NCI-H1105 treated with DMSO at 0.1 percent for 48 hours (cell line): ENCODE measurements at places on chromosomes 11 and 22.

- no peak for DNase-seq
Observed at GRCh38 chr11:67033661-67034166, 10.8 kb downstream of the SYT12 start.

DNA sequence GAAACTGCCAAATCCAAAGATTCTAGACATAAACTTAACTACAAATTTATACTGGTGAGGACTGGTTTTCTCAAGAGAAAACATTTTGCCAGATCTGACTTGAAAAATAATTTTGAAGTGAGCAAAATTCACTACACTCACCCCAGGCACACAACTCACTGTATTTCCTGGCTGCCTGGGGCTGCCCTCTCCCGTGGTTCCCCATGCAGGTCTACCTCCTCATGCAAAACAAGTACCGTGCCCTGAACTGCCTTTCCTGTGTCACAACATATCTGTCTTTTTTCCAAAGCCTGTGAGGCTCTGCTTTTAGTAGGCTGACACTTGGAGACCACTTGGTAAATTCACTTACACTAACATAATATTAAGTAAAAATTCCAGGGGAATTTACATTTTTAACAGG is 76.4 kb downstream of the LIF start:
- no peak for DNase-seq

DNA sequence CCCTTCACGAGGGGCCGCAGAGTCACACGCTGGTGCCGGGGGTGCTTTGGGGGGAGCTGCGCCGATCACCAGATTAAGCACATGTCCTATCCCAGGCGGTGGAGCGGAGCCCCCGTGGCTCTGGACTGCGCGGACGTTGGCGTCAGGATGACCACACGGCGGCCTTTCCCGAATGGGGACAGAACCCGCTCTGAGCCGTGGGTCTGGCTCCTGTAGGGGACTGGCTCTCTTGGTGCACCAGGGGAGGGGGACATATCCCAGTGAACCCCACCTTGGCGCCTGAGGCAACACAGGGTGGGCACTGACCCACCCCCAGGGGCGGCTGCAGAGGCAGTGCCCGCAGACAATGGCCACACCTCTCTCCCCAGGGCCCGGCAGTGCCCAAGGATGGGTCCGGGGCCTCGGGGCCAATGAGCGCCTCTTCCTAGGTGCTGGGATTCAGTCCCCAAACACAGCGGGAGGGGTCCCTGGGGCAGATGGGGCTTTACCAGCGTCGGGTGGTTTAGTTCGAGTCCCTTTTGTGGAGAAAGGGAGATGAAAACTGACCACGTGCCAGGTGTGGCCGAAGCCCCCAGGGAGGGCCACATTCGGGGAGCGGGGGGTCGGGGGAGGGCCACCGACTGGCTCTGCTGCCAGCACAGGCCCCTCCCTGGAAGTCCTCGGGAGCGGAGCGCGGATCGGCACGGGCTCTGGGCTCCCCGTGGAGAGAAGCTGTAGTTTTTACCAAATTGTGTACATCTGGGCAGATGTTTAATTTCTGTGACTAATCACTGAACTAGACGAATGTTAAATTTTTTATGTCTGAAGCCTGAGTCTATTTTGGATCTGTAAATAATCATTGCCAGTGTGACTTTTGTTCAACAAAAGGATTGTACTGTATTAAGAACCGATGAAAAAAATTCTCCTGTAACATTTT is 58.9 kb downstream of the GRAMD4 start:
- no peak for DNase-seq

GRCh38 chr11:1751531-1751921 is 1.1 kb upstream of the IFITM10 start:
- DNase-seq = no peak

DNA sequence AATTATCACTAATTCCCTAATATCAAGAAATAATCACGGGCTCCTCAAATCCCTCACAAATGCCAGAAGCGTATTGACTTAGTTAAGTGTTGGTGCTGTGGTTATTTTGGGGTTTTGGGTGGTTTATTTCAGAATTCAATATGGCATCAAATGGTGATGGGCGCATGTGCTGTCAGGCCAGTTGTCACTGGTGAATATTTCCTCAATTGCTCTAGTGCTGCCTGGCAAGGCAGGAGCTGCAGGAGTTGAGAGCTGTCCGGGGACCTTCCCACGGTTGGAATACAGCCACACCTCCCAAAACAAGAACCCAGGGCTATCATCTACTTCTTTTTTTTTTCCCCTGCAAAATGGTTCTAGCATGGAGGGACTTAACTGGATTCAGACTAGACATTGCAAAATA is 10.3 kb downstream of the IGLL5 start:
- no peak for DNase-seq

- no peak for DNase-seq
Observed at GRCh38 chr11:2870460-2870859, 15.1 kb downstream of the CDKN1C start.

DNA sequence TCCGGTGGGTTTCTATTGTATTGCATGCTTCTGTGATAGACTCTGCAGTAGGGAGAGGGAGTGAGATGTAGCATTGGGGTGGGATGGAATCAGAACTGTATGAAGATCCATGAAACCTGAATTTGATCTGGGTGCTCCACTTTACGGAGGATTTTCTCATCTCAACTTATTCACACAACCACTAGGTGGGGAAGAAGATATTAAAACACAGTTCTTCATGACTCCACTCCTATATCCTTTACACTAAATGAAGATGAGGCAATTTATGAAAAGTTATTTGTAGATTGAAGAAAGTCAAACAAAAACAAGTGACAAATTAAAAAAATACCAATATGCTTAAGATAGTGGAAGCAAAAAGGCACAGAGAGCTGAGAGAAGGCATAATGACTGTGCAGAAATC is 92.6 kb upstream of the PDGFD start:
- no peak for DNase-seq

DNA sequence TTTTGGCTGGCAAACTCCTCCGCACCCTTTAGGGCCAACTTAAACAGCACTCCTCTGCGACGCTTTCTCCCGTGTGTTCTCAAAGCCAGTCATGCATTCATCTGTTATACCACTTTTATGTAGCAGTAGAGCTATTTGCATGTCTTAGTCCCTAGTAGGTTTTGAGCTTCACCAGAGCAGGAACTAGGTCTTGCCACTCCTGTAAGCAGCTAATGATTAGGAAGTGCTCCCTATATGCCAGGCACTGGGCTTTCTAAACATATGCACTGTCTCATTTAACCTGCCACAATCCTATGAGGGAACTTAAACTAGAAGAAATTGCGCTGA is 180.8 kb downstream of the DBX1 start:
- DNase-seq = no peak

DNA sequence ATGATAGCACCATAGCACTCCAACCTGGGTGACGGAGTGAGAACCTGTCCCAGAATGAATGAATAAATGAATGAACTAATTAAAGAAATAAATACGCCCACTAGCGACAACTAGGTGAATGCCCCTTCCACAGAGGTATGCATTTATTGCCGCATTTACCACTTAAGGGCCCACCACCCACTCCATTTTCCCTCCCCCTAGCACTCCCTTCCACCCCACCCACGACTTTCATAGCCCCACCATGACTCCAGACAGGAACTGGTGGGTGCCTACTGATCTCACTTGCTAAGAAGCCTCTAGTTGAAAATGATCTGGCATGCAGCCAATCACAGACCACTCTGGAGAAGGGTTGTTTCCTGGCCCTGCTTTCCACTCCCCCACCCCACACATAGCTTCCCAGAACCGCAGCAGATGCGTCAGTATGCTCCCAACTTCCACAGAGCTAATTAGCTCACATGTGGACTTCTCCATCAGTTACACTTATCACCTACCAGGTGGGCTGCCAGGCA is 167.6 kb downstream of the WT1 start:
- no peak for DNase-seq

GRCh38 chr11:86515297-86516094 is 140.8 kb downstream of the CCDC81 start:
- no peak for DNase-seq

GRCh38 chr22:24706054-24706453 is 68.5 kb downstream of the PIWIL3 start:
- DNase-seq = no peak

DNA sequence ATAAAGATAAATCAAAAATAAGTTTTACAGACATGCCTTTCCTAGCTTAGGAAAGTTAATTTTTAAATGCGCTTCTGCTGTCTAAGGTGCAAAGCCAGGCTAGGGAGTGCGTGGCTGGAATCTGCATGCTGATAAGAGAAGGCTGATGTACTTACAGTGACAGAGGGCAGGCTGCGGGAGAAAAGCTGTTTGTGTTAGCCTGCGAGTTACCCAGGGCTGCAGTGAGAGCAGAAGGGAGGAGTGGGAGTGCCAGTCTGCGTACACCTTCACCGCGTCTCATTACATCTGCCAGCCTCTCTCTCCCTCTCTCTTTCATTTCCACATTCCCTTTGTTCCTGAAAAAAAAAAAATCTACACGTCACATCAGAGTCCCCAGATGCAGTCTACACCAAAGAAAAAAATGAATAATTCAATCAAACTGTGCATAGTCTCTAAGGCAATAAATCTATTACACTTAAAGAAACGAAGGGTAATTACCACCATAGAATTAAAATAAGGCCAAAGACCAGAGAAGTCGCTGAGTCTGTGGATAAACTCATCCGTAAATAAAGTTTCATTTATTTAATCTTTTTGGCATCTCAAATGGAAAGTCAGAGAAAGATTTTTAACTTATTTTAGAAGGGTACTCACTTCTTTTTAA is 126.4 kb upstream of the C11orf58 start:
- DNase-seq = peak; percentile 83

DNA sequence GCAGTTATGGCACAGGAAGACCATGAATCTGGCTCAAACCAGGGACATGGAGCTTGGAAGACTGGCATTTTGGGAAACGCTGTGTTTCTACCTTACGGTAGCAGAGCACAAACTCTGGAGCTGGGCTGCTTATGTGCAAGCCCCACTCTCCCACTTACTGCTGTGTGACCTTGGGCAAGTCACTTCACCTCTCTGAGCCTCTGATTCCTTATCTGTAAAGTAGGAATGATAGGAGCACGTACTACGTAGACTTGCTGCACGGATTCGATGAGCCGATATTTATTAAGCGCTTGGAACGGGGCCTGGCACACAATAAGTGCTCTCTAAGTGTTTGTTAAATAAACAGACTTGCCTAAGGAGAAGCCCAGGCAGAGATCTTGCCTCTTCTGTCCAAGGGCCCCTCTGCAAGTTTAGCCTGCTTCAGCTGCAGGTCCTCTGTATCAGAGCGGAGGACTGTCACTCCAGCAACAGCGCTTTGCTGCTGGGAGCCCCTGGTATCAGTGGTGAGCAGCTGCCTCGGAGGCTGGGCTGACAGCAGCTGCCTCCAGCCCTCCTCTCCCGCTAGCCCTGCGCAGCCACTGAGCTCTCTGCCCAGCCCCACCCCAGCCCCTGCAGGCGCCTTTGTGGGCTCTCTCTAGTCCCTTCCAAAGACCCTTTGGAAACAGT is 96.9 kb upstream of the ANO1 start:
- no peak for DNase-seq

- peak; percentile 66 for DNase-seq
Observed at GRCh38 chr11:14972581-14973495, 687 bp upstream of the CALCA start.

- DNase-seq = no peak
Observed at GRCh38 chr11:2661173-2662023, 38.4 kb downstream of the KCNQ1OT1 start.

GRCh38 chr22:17281026-17281425 is 61.8 kb upstream of the ADA2 start:
- DNase-seq = no peak

DNA sequence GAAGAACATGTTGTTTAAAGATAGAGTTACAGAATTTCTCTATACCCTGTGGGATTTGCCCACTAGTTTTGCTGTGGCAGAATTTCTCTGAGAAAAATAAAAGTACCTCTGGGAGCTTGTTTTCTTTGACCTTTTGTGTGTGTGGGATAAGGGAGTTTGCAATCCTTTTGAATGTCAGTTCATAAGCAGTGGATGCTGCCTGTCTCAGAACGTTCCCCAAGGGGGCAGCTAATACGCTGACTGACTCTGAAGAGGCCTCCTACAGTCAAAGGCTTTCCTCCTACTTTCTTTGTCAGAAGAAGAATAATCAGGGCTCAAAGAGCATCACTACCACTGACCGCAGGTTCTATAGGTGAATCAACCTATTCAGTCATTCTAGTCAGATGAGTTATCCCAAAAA is 140.6 kb downstream of the AASDHPPT start:
- no peak for DNase-seq

DNA sequence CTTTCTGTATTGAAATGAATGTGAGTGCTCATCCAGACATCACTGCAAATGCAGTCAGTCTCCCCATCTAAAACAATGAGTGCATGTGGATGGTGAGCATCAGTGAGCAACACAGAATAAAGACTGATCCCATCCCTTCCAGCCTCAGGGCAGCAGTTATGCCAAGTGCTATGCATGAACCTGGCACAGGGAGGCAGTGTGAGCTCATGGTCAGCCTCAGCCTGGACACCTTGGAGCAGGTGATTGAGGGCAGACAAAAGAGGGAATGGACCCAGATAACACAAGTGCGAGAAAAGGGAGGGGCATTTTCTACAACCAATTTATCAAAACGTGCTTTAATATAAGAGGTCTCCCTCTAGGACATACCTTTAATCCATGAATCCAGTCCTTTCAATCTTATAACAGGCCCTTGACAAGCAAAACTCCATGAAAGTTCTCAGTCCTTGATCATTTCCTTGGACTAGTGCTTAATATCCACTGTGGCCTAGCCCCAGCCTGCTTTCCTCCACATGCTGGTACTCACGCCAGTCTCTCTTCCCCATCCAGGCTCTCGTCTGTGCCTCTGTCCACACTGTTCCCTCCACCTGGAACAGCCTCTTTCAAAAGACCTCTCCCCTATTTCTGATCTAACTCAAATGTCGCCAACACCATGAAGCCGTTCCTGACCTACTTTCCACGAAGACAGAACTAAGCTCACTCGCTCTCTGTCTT is 50.5 kb upstream of the LRRC55 start:
- DNase-seq = peak; percentile 2

DNA sequence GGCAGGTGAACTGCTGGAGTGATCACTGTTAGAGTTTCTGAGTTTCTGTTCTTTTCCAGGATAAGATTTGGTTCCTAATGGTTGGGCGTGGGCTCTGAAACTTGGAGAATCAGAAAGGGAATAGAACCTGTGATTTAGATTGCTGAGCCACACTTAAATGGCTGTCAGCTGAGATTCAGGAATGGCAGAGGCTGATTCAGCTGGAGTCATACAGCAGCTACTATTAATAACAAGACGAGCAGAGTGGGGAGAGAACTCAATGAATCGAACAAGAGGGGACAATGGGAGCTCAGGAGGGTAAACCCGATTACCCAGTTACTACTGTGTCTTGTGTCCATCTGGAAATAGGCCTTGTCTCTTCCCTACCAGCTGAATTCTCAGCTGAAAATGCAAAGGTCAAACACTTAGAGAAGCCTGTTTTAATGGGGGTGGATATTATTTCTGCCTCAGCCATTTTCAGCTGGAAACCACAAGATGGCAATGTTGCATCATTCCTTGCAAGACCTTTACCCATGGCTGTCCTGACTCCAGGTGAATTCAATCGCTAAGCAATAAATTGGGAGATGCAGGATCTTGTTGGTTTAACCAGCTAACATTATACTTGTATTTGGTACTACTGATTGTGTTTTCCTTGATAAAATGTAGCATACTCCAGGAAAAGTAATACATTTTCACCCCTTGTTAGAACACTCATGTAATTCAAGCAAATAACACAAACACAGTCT is 104.5 kb upstream of the RAG2 start:
- peak; percentile 71 for DNase-seq

- no peak for DNase-seq
Observed at GRCh38 chr22:46127556-46127955, 22.8 kb upstream of the PPARA start.

GRCh38 chr22:20918663-20919218 is 1.5 kb downstream of the CRKL start:
- DNase-seq = peak; percentile 1
